ENCODE measurements at places on chromosomes 1 and 21.
A peak's percentile ranks its signal among the peaks of the same experiment; 100 is the strongest.

GRCh38 chr1:73662526-73662925, 535.5 kb downstream of the LRRIQ3 start:
- DNase-seq: no peak

- no peak for DNase-seq
Observed at GRCh38 chr1:165397944-165398343, 41.4 kb upstream of the LMX1A start.

GRCh38 chr1:233885196-233885920, 19.1 kb upstream of the SLC35F3 start:
- DNase-seq: no peak

- no peak for DNase-seq
Observed at GRCh38 chr1:90133133-90133532, 138.2 kb downstream of the ZNF326 start.

DNA sequence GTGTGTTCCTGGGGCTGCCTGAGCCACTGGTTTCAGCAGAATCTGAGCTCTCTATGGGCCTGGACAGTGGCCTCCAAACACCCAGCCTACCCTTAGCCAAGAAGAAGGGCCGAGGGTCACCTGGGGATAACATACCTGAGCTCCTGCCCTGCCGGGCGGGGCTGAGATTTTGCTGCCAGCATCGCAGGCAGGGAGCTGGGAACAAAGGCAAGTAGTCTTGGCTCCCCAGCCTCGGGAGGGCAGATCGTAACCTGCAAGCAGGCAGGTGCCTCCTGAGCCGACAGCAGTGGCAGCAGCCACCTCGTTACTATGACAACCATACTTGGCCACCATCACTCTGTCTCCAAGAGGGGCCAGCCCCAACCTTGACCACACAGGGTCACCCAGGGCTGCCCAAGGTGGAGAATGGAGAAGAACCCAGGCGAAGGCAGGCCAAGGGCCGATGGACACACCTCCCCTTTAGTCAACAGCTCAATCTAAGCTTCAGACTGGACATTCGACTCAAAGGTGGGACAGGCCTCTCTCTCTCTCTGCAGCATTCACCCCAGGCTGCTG, 54.6 kb downstream of the TOMM20 start:
- DNase-seq: no peak

- no peak for DNase-seq
Observed at GRCh38 chr1:234849832-234850231, 239.9 kb upstream of the IRF2BP2 start.

GRCh38 chr1:204507317-204508105, 8.7 kb upstream of the MDM4 start:
- no peak for DNase-seq

- no peak for DNase-seq
Observed at GRCh38 chr1:7274256-7274655, 489.0 kb downstream of the CAMTA1 start.

DNA sequence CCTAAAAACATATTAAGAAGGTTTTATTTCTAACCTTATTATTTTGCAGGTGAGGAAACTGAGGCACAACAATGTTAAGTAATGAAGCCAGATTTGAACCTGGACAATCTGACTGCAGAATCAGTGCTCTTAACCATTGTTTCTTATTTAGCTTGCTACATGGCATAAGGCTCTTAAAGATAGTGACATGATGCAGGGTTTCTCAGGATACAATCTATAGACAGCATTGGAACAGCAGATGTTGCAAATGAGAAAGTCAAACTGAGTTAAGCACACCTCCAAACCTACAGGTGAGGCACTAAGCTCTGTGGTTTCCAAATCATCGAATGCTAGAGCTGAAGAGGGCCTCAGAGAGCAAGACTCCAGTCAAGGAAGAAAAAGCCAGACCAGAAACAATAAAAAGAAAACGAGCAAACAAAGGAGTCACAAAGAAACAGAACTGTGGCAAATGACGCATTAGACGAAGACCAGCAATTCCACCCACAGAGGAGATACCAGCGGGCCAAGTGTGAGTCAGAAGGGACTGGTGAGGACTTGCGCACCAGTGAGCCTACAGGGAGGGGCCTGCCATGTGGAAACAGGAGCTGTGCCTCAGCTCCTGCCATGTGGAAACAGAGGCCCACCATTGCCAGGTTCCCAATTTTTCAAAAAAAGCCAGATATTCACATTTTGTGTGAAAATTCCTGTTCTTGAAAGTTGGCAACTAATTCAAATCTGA, 14.4 kb downstream of the CD58 start:
- DNase-seq: peak; percentile 25

DNA sequence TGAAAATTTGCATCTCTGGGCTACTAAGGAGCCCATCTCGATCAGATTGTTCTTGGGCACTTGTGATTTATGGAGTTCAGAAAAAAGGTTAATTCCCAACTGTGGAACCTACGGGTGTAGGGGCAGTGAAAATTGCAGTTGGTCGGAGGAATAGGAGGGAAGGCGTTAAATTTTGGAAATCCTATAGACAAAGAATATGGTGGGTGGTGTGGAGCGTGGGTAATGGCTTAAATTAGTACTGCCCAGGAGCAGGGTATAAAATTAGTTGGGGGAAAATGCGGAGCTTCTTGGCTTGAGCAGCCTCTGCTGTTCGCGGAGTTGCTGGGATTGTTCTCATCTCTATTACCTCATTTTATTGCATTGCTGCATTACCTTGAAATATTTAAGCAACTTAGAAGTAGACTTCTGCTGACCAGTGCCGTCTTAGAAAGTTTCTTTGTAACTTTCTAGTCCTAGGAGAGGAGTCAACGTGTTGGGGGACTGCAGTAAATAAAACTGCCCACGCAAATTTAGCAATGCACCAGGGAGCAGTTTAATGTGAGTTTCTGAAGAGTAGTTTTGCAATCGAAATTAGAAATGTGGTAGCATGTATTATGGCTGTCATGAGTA, 514 bp downstream of the S1PR1 start:
- DNase-seq: no peak

DNA sequence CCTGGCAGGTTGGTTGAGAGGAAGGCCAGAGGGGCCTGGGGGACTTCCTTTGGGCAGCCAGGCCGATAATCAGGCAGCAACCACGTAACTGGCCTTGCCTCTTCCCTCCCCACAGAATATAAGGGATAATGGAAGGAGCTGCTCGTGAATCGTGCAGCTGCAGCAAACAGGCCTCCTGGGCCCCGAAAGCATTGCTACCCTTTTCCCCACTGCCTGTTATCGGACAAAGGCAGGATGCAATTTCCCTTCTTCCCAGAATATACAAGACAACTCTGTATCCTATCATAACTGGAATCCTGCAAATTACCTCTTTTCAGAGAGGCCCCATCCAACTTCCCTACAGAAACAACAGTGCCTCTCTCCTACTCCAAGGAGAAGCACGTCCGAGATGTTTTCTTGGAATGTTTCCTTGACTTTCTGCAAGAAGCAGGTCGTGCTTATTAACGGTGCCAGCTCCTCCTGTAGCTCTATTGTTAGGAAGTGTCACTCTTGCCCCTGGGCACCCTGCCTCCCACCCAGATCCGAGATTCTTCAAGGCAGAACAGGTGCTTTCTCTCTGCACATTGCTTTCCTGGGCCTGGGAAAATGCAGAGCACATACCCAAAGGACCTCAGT, 106.0 kb upstream of the TIAM1 start:
- DNase-seq: no peak

DNA sequence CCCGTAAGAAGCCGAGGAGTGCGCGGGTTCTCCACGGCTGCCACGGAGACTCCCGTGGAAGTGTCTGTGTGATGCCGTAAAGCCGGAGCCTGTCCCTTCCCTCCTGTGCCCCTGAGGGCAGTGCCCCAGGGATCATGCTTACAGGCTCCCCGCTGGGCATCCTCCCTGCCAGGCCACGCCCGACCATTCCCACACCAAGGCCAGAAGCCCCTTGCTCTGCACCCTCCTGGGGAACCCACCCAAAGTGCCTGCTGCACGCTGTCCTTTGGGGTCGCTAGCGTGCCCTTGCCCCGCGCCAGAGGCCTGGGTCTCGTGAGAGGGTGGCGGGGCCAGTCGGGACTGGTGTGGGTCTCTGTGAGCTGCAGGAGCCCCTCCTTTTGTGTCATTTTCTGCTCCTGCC, 228.5 kb upstream of the C1orf174 start:
- no peak for DNase-seq

DNA sequence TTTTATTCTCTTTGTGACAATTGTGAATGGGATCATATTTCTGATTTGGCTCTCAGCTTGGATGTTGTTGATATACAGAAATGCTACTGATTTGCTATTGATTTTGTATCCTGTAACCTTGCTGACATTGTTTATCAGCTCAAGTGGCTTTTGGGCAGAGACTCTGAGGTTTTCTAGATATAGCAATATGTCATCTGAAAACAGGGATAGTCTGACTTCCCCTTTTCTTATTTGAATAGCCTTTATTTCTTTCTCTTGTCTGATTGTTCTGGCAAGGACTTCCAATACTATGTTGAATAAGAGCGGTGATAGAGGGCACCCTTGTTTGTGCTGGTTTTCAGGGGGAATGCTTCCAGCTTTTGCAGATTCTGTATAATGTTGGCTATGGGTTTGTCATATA, 150.8 kb downstream of the FASLG start:
- no peak for DNase-seq

GRCh38 chr1:223482766-223483165, 89.6 kb downstream of the CCDC185 start:
- no peak for DNase-seq

- DNase-seq: no peak
Observed at GRCh38 chr1:175191659-175192058, 917 bp downstream of the KIAA0040 start.

DNA sequence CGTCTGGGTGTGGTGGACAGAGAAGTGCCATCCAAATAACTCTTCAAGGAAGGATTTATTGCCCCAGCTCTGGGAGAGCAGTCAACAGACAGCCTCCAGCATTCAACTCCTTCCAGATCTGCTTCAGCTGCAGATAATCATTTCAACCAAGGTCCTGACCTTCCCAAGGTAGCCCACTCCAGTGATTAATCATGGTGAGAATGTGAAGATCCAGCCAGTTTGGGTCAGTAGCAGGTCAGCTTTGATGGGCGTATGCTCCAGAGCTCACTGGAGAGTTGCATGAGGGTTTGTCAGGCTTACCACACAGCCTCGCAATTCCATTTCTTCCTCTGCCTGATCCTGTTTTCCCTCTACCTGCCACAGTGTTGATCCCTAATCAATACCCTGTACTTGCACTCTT, 214.5 kb upstream of the ZRANB2 start:
- no peak for DNase-seq

- no peak for DNase-seq
Observed at GRCh38 chr21:20086508-20086907, 911.7 kb upstream of the NCAM2 start.

DNA sequence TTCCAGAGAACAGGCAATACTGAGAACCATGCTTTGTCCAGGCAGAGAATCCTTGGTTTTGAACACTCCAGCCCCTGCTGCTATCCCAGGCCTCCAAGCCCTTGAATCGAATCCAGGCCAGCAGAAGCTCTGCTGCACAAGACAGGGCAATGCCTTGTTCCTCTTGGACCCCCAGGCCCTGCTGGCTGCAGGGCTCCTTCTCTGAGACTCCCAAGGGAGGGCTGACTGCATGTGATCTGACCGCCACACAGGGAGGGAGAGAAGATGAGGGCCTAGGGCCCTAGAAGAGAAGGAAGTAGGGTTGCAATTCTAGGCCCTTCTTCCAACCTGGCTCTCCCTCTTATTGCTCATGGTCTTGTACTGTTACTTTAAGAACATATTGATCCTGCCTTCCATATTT, 160.6 kb upstream of the EDN2 start:
- DNase-seq: no peak

DNA sequence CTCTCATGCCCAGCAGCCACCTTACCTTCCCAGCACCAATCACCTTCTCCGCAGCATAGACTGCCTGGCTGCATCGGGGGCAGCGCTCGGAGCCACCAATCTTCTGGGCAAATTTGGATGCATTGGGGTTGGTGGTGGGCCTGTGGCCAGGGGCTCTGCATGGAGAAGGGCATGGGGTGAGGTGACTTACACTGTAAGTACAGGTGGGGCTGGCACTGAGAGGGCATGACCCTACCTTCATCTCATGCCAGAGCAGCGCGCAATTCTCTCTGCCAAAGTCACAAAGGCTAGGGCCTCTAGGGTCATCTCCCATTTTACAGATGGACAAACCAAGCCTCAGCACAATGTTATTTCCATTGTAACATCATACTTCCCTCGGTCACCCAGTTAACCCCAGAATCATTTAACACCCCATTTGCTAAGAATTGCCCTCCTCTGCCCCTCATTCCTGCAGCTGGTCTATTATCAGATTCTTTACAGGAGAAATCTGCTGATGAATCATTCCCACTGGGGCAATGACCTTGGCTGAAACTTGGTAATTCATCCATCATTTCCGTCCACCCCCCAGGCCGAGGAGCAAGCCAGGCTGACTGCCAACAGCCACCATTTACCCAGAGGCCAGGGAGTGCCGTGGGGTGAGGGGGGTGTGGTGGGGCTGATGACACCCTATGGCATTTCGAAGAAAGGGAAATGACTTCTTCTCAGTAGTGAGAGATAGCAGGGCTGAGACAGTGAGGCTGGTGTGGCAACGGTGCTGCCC, 17.9 kb downstream of the CSRP1 start:
- no peak for DNase-seq

GRCh38 chr1:192835116-192835515, 26.3 kb downstream of the RGS2 start:
- no peak for DNase-seq

DNA sequence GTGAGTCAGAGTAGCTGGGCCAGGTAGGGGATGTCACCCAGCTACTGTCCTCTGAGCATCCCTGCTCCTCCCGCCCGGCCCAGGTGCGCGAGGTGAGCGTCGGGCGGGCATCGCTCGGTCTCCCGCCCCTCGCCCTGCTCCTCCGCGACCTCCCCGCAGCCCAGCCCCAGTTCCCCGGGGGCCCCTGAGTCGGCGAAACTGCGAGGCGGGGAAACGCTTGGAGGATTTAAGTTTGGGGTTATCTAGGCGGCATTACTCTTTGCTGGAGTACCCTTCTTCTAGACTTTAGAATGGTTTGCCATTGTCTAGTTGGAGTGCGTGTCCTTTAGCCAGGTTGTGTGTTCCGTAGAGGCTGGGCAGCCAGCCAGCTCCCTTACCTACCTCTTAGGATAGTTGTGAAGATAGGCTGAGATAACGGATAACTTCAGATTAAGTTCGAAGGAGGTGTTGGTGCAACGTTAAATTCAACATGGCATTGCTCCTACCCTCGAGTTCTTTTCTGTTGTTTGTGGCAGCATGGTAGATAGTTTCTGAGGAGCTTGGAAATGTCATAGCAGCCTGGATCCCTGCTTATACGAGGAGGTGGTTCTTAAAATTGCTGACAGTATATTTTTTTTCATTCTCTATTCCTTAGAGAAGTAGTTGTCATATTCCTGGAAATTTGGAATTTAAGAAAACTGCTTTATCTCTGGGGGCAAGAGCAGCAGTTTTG, 697 bp downstream of the AGO3 start:
- no peak for DNase-seq

GRCh38 chr1:201527879-201528278, 11.0 kb upstream of the NAV1 start:
- DNase-seq: no peak

DNA sequence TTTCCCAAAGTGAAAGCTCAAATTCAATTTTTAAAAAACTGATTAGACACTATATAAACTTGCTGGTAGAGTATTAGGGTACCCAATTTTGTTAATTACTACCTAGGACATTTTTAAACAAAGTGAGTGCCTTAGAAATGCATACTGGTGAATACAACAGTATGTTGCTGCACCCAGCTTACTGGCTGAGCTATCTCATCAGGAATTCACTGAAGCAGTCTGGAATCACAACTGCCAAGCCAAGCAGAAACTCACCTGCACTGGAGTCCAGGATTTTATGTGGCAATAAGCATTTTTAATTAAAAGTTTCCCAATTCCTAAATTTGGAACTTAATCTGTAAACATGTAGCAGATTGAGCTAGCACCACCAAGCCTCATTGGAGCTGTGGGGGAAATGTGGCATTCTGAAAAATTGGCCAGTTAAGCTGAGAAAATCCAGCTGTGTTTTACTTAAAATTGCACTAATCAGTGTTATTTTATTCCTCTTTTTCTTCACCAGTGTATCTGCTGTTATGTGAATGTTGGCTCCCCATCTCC, 61.8 kb downstream of the CLEC20A start:
- DNase-seq: no peak
